ENCODE measurements at places on chromosomes 4 and X.
A peak's percentile ranks its signal among the peaks of the same experiment; 100 is the strongest.

DNA sequence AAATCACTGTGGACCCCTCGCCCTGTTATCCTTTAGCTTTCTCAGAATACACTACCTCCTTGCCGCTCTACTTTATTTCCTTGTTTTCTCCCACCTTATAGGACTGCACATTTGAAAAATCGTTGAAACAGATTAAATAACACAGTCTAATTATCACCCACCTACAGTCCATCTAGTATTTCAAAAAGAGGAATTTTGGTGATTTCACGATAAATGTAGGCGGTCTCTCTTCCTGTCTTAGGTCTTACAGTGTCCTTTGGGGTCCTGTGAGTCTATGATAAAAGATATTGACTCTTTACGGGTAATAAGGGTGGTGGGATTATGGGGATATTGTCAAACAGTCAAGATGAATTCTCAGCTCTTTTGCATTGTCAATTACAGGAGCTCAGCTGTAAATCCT is 2.4 kb upstream of the TBL1X start:
- DNase-seq: no peak

- peak; percentile 38 for DNase-seq
These were observed 13.0 kb upstream of the HELT start for GRCh38 chr4:185005219-185005819.

GRCh38 chr4:181834071-181834470 is 409.1 kb upstream of the TENM3 start:
- no peak for DNase-seq

DNA sequence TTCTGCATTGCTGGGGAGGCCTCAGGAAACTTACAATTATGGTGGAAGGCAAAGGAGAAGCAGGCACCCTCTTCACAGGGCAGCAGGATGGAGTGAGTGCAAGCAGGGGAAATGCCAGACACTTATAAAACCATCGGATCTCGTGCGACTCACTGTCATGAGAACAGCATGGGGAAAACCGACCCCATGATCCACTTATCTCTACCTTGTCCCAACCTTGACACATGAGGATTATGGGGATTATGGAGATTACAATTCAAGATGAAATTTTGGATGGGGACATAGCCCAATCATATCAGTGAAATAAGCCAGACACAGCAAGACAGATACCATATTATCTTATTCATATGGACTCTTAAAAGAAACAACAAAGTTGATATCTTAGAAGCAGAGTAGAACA is 134.9 kb downstream of the C4orf33 start:
- DNase-seq: no peak

DNA sequence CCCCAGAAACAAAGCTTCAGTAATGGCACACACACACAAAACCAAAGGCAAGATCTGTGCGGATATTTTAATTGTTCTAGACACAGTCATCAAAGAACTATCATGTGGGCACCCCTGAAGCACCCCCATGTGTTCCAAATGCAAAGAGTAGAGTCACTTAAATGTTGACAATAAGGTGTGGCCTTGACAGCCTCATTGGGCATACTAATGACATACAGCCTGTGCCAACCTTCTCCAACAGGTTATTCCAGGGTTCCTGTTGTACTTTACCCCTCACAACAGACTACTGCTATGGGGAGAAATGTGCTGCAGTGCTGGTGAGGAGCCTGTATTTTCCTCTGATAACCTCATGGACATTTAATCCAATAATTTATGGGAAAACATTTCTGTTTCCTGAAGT is 29.8 kb upstream of the CT47C1 start:
- DNase-seq: no peak

- DNase-seq: no peak
These were observed 26.5 kb downstream of the SPARCL1 start for GRCh38 chr4:87502580-87503238.

DNA sequence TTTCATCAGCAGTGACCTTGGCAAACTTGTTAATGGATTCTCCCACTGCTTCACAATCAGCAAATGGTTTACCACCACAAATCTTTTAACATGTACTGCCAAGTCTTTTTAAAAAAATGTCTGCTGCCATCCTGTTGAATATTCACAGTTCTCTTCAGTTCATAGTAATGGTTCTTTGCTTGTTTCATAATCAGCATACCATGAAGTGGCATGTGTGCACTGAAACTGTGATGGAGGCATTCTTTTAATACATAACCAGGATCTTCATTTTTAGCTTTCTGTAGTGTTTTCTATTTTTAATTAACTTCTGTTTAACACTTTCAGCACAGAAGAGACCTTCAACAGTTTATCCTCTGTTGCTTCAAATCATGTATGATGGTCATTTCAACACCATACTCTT is 230.1 kb upstream of the ARSJ start:
- no peak for DNase-seq

DNA sequence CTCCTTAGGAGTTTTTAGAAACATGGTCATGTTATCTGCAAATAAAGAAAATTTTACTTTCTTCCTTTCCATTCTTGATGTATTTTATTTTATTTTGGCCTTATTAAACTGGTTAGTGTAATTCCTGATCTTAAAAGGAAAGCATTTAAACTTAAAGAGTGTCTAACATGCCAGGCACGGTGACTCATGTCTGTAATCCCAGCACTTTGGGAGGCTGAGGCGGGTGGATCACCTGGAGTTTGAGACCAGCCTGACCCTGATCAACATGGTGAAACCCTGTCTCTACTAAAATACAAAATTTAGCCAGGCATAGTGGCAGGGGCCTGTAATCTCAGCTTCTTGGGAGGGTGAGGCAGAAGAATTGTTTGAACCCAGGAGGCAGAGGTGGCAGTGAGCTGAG is 281.3 kb downstream of the PTTG2 start:
- no peak for DNase-seq

DNA sequence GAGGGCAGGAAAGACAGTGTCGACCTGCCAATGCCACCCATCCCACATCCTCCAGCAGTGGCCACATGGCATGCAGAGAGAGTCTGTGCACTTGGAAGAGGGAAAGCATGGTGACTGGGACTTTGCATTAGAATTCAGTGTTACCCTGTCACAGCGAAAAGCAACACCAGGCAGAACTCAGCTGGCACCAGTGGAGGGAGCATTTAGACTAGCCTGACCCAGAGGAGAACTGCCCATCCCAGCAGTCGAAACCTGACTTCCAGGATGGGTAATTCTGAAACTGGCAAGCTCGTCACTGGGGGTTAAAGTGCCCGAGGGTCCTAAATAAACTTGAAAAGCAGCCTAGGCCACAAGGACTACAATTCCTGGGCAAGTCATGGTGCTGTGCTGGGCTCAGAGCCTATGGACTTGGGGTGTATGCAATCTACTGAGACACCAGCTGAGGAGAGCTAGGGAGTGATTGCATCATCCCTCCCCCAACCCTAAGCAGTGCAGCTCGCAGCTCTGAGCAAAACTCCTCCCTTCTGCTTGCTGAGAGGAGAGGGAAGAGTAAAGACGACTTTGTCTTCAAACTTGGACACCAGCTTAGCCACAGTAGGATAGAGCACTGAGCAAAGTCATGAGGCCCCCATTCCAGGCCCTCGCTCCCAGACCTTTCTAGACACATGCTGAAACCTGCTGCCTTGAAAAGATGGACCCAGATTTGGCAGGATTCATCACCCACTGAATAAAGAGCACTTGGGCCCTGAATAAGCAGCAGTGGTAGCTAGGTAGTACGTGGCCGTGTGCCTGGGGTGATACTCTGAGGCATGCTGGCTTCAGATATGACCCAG is 68.8 kb downstream of the DDX60L start:
- no peak for DNase-seq

GRCh38 chr4:1196421-1197183 is 24.2 kb upstream of the SPON2 start:
- peak; percentile 37 for DNase-seq

DNA sequence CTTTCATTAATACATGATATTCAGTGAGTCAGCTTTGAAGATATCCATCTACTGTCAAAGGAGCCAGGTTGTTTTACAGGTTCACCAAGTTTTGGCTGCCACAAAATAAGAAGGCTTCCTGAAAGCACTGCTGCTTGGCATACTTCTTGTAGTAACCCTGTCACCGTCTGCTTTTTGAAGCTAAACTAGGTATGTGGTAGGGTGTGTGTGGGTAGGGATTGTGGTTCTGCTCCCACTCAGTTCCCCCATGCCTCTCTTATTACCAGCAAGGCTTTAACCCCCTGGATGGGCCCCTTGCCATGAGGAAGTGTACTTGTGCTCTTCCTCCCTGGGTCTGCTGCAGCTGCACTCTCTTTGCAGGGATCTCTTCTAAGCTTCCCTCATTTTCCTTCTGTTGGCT is 191.2 kb downstream of the BANK1 start:
- no peak for DNase-seq

GRCh38 chr4:130563889-130564418 is 1468.0 kb downstream of the C4orf33 start:
- no peak for DNase-seq

DNA sequence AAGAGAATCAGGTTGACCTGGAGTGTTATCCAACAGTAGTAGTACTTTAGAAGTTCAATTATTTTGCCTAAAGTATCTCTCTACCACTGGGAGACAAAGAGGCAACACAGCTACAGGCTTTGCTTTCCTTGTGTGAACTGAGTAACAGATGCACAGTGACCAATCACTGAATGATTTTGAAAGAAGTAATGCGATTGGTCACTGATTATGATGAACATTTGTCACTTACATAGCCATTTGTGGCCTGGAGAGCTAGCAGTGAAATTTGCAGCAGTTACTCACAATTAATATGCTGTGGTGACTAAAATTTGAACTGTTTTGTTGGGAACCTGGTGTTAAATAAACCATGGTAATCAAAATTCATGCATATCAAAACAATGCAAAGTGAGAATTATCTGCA is 508.7 kb upstream of the DIPK2B start:
- DNase-seq: no peak

DNA sequence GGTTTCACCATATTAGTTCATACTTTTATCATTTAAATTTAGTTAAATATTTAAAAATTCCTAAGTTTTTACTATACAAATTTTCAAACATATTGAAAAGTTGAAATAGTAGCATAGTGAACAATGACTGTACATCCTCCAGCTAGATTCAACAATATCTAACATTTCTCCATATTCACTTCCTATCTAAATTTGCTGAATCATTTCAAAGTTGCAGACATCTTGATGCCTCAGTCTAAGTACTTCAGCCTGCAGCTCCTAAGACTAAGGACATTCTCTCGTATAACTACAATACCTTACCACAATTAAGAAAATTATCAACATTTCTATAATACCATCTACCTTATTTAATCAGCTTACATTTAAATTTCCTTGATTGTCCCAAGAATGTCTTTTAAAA is 132.7 kb downstream of the TMEM164 start:
- no peak for DNase-seq

GRCh38 chr4:156568041-156568440 is 403.6 kb downstream of the PDGFC start:
- no peak for DNase-seq

Data from ascending aorta (tissue), 2 donors.